ENCODE measurements at places on chromosomes 16 and 17.

- no peak for DNase-seq
Observed at GRCh38 chr17:81130385-81131361, 34.6 kb upstream of the PVALEF start.

GRCh38 chr16:850668-851067 lies 50.1 kb upstream of the GNG13 start:
- DNase-seq: no peak

DNA sequence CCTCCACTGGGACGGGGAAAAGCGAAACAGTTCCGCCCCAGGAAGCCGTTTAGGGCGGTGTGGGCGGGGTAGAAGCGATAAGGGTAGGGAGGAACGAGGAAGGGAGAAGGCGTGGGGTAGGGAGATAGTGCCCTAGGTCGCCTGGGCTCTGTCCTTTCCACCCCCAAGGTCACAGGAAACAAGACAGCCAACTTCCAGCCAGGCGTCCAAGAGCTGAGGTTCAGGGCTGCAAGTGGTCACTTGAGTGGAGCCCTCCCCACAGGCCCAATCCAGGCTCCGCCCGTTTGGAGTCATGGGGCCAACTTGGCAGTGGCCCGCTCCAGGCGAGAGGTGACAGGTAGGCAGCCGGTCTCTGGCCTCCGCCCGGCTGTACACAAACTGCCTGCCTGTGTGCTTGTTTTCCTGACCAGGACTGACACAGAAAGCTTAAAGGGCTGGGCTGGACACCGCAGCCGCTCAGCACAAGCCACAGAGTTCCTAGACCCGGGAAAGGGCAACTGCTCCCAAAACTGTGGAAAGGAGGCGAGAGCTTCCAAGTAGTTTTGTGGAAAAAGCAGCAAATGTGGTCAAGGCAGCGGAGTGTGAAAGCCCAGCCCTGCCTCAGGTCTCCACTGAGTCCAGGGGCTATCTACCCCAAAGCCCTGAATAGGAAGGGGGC lies at the start of gene RILP:
Gene RILP, minus strand, starts transcription at position 23 of the 658 bp plus-strand sequence. CDS start 62 bp downstream, outside the sequence.
- no peak for DNase-seq

DNA sequence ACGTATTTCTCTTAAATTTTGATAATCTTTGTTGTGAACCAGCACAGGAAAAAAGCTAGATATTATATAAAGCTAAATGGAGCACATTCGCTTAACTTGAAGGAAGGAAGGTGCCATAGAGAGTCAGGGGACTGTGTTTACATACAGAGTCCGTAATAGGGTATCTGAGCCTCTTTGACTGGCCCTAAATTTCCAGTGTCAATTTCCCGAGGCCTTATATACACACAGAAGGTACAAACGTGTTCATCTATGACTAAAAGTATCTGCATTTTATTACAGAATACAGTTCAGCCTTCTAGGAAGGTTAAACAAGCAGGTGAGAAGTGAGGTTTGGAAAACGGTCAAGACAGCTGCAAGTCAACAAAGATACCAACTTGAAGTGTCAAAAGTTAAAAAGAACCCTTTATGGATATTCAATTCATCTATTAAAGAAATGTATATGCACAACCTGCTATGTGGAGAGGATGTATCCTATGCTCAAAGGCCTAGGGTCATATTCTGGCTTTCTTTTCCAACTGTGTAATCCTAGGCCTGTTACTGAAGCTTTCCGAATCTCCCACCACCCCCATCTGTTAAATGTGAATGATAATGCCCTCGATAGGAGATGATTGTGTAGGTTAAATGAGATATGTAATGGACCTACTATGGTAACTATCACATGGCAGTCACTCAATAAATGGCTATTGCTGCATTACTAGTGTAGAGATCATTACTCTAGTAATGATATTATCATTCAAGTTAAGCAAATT lies 263.7 kb upstream of the MAF start:
- DNase-seq: no peak

DNA sequence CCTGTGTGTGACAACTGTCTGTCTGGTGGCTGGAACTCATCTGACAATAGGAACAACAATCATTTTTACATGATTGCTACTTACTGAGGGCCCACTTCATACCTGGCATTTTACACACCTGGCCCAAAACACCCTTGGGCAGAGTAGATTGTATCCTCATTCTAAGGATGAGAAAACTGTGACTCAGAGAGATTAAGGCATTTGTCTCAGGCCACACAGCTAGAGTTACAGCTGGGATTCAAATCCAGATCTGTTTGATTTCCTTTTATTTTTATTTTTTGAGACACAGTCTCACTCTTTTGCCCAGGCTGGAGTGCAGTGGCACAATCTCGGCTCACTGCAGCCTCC lies 242.1 kb downstream of the XYLT1 start:
- no peak for DNase-seq

- no peak for DNase-seq
Observed at GRCh38 chr16:76303637-76304314, 26.6 kb downstream of the CNTNAP4 start.

GRCh38 chr16:54334208-54334607 lies 47.6 kb upstream of the IRX3 start:
- DNase-seq: no peak

DNA sequence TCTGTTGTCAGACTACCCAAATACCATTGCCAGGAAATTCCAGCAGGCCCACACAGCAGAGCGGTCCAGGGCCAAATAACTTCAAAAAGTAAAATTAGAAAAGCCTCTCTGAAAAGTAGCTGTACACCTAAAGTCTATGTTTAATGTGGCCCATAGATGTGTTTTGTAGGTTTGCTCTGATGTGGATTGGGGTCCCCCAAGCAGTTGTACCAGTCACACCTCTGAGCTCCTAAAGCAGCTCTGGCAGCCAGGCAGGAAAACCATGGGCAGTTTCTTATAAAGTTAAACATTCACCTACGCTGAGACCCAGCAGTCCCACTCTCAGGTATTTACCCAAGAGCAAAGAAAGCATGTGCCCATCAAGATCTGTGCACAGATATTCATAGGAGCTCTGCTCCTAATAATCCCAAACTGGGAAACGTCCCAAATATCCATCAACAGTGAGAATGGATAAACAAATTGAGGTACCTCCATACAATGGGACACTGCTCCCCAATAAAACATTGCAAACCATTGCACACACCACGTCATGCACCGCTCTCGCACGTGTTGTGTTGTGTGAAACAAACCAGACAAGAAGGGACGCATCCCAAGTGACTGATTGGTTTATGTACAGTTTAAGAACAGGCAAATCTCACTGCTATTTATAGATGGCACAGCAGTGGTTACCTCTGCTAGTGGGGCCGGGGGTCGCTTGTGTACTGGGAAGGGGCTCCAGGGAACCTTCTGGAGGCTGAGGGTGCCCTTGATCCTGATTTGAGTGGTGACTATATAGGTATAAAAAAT lies 15.8 kb upstream of the PRM1 start:
- no peak for DNase-seq

Measured in smooth muscle cell of the brain vasculature (primary cell).